ENCODE measurements at places on chromosomes 2 and 18. TPM values are rescaled to one million over a fixed set of nuclear protein-coding genes. Genes with fewer than 3 reads are reported as not detected.

The TCF23 gene
- polyA plus RNA-seq = 0.19 TPM

The CSRNP3 gene
- polyA plus RNA-seq = 10.7 TPM

The FTCDNL1 gene
- 2.3 TPM for polyA plus RNA-seq

The MROH2A gene
- not detected for polyA plus RNA-seq

The NUP35 gene
- polyA plus RNA-seq = 14.7 TPM

DNA sequence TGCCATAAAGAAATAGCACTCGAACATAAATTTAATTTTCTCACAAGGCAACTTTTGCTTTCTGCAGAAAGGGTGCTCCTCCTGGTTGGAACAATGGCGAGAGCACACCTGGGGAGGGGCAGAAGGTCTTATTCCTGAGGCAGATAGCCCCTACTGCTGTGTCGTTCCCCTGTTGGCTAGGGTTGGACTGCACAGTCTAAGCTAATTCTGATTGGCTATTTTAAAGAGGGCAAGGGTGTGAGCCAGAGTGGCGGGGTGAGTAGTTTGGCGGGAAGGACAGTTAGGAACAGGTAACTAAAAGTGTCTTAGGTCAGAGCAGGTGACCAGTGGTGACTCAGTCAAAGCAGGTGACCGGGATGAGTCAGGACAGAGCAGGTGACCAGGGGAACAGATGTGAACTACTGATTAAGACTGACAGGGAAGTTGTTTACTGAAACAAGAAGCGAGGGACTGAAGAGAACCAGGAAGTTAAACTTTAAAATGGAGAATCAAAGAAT lies 49.7 kb upstream of the AGAP1 start:
- DNase-seq = no peak

DNA sequence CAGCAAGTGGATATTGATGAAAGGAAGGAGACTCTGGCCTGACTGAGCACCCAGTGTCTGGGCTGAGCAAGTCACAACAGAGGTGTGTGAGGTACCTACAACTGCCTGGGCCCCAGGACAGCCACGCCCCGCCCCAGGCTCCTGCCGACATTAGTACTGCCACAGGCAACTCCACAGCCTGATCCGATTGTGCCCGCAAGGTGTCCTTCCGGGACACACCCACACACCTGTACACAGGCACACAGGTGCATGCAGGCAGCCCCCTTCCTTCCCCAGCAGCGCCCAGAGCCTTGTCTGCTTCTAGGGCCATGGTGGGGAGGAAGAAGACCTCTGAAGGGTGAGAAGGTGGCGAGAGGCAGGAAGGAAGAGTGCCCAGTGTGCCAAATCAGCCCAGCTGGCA lies 83.6 kb downstream of the TNS1 start:
- no peak for DNase-seq

- no peak for DNase-seq
These were observed 152.4 kb upstream of the NCK2 start for GRCh38 chr2:105592288-105592687.

DNA sequence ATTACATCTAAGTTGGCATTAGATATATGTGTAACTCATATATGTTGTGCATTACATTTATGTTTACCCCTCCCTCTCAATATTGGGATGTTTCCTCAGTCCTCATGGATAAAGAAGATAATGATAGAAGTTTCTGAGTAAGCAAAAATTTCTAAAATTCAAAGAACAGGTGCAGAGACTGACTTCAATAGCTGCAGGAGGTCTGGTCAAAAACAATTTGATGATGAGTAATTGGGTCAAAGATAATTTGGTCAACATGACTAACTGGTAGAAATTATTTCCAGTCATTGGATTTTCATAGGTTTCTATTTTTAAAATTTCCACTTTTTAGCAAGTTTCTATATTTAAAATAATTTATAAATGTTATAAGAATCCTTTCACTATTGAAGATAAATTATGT lies 1130.9 kb upstream of the SLC39A10 start:
- no peak for DNase-seq

DNA sequence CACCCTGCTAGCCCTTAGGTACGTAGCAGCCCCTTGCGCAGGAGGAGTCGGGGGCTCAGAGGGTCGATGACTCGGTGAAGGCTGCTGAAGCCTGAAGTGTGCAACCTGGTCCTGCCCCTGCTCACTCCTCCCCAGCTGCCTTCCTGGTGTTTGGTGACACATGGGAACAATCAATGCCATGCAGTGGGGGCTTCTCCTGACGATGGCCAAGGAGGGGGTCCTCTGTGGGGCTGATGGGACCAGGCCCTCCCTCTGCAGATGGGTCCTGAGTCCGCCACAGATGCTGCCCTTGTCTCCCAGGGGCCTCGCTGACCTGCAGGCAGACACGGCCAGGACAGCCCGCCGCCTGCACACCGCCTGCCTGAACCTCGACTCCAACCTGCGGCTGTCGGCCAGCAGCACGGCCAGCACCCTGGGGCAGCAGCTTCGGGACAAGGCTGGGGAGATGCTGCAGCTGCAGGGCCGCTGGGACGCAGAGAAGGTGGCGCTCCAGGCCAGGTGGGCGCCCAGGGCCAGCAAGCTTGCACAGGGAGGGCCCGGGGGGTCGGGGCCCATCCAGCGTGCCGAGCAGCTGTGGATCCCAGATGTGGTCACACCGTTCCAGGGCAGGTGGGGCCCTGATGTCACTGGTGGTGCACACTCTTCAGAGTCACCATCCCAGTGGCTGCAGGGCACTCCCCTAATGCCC lies 24.6 kb downstream of the CROCC2 start:
- DNase-seq = no peak

DNA sequence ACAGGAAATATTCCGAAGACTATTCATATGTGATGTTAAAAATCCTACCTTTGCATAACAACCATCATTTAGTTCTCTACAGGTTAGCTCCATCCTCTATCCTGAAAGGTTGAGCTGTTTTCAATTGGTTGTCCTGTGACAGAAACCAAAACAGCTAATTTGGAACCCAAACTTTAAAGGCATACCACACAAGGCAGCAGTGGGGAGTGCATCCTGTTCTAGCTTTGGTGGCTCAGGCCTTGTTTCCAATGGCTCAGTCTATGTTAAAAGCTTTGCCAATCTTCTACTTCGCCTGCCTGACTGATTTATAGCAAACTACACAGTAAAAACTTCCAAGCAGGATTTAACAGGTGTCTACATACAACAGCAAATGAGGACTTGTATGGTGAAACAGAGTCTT lies 3.2 kb downstream of the CD226 start:
- DNase-seq = no peak

- DNase-seq = peak; percentile 1
These were observed 50.8 kb upstream of the FANCL start for GRCh38 chr2:58291726-58292438.

- peak; percentile 90 for DNase-seq
These were observed 1.3 kb upstream of the ZBTB14 start for GRCh38 chr18:5296706-5297320.

- DNase-seq = no peak
These were observed 48.3 kb upstream of the STK17B start for GRCh38 chr2:196219671-196220070.

DNA sequence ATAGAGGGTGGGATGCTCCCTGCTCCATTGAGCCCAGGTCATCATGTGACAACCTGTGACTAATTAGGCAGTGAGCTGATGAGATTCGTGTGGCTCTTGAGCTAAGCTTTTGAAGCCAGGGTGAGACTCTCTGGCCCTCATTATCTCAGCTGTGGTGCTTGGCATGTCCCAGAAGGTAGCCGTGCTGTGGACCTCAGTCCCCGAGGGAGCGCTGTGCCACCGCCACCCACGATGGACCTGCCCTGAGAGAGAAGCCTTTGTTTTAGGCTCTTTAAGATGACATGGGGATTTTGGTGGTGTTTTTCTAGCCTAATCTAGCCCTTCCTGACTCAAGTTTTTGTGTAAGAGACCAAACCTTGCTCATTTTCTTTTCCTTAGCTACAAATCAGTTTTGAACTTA lies 66.4 kb downstream of the NEDD4L start:
- no peak for DNase-seq
